ENCODE measurements at places on chromosomes 3 and 15.

DNA sequence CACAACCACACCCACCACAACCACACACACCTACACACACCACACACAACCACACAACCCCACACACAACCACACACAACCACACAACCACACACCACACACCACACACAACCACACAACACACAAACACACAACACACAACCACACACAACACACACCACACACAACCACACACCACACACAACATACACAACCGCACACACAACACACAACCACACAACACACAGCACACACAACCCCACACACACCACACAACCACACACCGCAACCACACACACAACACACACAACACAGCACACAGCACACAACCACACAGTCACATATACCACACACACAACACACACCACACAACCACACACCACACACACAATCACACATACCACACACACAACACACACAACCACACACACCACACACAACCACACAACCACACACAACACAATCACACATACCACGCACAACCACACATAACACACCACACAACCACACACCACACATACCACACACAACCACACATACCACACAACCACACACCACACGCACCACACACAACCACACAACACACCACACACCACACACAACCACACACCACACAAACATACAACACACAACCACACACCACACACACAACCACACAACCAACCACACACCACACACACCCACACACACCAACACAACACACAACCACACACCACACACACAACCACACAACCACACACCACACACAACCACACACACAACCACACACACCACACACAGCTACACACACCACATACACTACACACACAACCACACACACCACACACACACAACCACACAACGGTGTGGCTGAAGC lies 23.7 kb downstream of the CPN2 start:
- DNase-seq: no peak

DNA sequence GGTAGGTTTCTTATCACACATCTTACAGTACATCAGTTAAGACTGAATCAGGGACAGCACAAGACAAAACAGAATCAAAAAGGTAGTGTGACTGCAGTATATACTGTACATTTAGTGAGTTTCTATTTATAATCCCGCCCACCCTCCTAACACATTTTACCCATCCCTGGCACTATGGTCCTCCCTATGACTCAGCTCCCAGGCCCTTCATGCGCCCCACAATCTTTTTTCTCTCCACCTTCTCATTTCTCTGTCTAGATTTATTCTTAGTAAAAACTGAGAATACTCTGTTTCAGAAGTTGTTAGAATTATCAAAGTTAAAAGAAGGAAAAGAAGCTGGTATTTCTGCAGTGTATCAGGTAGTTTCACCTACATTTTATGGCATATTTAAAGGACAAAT lies 427.3 kb downstream of the CNTN4 start:
- no peak for DNase-seq

GRCh38 chr15:98795980-98796379 lies 147.6 kb downstream of the IGF1R start:
- DNase-seq: no peak

DNA sequence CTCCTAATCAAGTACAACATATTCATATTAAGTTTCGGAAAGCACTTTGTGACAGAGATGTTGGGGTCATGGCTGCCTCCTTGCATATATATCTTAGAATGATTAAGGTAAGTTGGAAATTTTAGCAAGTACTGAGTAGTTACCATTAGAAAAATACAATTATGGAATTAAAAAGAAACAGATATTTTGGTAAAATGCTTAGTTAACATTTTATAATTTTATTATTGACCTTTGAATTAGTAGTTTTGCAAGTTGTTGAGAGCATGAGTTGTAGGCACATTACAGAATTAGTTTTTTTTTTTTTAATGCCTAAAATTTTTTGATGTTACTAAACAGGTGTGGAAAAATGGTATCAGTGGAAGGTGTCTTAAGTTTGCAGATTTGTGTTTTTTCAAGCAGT lies 20.6 kb downstream of the AP4E1 start:
- DNase-seq: no peak

GRCh38 chr3:173652093-173652492 lies 254.5 kb downstream of the NLGN1 start:
- DNase-seq: no peak

GRCh38 chr3:42036483-42036823 lies 54.7 kb upstream of the TRAK1 start:
- DNase-seq: no peak

DNA sequence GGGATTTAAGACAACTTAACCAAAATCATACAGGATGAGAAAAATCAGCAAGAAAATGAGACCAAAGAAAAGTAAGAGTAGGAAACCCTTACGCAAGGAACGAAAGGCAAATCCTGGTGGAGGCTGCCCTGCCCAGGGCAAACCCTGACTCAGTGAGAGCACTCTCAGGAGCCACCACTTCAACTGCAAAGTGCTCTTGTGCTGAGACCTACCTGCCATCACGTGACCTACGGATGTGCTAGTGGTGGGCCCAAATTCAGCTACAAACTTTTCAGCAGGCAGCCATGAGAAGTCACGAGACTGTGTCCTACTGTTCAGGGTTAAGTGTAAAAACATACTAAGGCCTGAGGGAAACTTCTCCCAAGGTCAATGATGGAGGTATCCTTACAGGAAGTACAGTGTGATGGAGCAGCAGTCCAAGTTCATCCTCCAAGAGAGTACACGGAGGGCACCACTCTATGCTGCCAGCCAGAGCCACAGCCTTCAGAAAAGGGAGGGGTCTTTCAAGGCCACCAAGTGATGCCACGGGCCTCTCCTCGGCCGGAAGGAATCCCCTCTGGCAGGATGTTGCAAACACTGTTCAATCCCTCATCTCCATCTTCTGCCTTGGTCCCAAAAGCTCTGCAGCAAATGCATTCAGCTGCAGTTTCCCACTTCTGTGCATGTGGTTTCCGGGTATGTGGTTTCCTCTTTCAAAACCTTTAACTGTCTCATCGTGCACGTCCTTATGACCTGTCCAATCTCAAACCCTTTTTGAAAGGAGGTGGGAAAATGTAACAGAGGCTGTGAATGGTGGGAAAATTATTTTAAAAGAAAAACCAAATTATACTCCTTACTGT lies 9.5 kb downstream of the CHSY1 start:
- no peak for DNase-seq

DNA sequence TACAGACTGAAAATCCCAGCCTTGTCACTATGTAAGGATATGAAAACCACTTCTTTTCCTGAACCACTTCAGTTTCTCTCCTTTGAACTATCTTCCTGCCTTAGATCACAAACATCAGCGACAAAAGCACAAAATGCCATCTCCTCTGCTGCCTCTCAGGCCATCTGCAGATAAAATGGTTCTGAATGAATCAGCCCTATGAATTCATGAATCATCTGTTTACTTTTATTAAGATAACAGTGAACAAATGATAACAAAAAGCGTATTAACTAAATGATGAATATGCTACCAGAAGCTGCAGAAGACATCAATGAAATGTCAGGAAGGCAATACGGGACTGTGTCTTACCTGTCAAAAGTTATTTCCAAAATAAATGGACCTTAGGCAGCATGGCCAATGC lies 928.1 kb downstream of the ROBO1 start:
- no peak for DNase-seq

DNA sequence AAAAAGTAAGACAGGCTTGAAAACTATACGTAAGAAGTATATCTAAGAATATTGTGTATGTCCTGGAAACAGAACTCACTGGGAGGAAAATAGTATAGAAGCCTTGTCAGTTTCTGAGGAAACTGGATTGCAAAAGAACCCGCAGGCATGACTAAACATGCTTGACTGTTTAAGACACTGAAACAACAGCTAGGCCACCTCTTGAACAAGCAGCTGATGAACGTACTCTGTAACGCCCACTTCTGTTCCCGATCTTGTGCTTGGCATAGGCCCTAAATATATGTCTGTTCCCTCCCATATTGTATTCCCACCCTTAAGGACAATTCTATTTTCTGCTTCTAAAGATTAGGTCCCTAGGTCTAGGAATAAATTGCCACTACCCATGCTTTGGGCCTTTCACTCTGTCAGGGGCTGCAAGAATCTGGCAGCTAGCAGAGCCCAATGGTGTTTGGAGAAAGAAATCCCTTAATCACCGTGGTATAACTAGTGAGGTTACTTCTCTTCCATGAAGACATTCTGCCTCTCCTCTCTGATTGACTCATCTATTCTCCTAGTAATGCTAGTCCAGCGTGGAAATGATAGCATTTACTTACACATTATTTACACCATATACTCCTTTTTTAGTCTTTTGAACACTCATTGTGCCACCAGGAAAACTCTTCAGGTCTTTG lies 46.2 kb downstream of the CD200 start:
- DNase-seq: no peak

- DNase-seq: no peak
Observed at GRCh38 chr3:38662544-38662943, 13.1 kb upstream of the SCN5A start.

DNA sequence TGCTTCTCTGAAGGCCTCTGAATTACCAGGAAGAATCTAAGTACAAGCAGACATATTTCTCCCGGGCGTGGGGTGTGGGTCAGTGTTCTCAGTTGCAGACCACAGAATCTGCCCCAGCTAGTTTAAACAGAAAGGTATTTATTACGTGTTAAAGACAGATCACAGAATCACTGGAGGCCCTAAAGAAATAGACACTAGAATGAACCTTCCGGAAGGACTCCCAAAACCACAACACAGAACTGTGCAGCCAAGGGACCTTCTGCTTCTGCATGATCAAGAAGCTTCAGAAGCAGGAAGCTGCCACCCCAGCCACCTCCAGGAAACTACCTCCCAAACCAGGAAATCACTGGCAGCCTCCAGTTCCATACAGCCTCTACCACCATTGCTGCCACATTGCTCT lies 32.7 kb upstream of the ZFAND6 start:
- DNase-seq: no peak

GRCh38 chr3:95312650-95313049 lies 1249.8 kb downstream of the NSUN3 start:
- DNase-seq: no peak

DNA sequence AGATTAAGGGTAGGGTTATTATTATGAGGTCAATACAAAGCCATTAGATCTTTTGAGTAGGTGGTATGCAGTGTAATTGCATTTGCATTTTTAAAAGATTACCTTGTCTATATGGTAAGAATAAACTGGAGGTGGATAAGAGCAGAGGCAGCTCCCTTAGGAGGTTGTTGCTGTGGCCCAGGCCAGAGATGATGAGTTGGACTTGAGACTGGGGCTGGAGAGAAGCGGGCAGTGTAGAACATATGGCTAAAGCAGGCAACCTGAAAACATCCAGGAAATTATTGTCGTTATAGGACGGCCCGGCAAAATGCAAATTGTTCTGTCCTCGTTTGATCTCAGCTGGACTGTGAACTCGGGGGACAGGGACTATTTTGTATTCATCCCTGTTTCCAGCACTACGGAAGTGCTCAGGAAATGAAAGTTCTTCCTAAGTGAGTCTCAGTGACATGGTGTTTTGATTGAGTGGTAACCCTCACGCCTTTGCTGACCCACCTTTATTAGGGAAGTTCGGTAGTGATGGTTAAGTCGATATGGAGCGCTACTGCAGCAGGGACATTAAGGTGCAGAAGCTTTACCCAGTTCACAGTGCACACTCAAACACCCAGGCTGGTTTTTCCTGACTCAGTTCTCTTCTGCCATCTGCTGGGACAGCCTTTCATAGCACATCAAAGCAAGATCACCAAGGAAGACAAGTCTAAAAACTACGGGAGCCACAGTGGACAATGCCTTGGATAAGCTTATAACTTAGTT lies 27.2 kb upstream of the VPS33B start:
- peak; percentile 21 for DNase-seq

- DNase-seq: no peak
Observed at GRCh38 chr3:12586403-12586802, 29.5 kb downstream of the MKRN2 start.

GRCh38 chr3:114132500-114132899 lies 46.4 kb downstream of the DRD3 start:
- no peak for DNase-seq
